ENCODE measurements at places on chromosomes 13 and 19.
A peak's percentile ranks its signal among the peaks of the same experiment; 100 is the strongest.

DNA sequence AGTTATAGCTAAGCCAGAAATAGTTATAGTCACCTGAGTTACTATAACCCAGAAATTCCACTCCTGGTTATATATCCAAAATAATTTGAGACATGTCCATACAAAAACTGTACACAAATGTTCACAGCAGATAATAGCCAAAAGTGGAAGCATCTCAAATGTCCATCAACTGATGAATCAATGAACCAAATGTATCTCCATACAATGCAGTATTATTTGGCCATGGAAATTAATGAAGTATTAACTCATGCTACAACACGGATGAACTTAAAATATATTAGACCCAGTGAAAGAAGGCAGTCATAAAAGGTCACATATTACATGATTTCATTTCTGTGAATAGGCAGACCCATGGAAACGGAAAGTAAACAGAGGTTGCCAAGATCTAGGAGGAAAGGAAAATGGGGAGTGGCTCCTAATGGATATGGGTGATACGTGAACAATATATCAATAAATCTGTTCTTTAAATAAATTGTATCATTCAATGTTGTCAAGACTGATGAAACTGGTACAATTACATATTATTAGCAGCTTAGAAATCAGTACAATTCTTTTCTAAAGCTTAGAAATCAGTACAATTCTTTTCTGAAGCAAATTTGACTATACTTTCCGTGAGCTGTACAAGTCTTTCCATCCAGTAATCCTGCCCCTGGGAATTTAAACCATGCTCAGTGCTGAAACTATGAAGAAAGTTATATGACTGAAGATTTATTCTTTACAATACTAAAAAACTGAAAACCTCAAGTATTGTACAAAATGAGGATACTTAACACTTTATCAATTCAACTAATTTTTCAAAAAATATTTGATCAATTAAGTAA is 47.0 kb upstream of the DIAPH3 start:
- DNase-seq, result no peak

DNA sequence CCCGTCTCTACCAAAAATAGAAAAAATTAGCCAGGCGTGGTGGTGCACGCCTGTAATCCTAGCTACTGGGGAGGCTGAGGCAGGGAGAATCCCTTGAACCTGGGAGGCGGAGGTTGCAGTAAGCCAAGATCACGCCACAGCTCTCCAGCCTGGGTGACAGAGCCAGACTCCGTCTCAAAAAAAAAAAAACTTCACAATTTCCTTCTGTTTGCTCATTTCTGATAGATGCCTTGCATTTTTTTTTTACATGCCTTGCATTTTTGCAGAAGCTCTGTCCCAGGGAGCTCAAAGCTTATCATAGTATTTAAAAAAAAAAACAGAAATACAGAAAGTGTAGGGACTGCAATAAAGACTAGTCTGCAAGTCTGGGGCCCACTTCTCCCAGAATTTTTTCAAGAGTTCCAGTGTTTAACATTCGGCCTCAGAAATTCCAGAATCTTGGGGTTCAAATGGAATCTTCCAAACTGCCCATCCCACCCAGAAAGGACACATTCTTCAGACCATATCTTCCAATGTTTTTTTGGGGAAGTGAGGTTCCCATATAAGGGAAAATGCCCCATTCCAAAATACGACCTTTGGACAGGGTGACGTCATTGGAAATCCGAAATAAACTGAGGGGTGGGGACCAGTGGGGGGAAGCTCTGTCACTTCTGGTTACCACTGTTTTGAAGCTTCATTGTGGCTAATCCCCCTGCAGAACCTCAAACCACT is 17.2 kb upstream of the RAB8A start:
- no peak for DNase-seq

DNA sequence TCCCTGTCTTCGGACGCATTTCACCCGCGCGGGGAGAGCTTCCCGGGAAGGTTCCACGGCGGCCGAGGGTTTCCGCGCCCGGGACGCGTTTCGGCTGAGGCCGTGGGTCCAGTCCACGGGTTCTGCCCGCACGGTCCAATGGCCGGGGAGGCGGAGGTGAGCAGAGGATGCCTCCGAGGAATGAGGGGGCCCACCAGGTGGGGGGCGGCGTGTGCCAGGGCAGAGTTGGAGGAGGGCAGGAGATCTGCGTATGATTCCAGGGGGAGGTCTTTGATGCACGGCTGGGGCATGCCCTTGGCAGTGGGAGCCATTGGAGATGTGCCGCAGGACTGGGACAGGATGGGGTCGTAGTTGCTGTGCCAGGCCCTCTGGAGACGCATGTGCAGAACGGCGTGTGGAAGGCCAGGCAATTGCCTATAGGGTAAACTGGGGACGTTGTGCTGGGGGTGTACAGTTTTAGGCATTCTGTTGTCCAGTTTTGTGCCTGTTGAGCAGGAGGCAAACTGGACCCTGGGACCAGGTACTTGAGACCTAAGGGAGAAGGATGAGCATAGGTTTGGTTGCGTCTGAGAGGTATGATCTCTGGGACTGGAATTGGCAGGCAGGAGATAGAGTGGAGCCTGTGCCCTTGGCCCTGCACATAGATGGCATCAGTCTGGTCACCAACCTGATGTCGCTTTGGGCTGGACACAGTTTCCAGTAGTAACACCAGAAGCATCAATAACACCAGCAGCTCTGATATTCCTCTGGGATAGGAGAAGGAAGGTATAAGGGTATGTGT is 751 bp downstream of the ZNF584 start:
- DNase-seq, result peak; percentile 48

GRCh38 chr13:26678796-26679195 is 81.8 kb downstream of the GPR12 start:
- no peak for DNase-seq

GRCh38 chr19:49642492-49643035 is 555 bp downstream of the SCAF1 start:
- DNase-seq, result peak; percentile 47

DNA sequence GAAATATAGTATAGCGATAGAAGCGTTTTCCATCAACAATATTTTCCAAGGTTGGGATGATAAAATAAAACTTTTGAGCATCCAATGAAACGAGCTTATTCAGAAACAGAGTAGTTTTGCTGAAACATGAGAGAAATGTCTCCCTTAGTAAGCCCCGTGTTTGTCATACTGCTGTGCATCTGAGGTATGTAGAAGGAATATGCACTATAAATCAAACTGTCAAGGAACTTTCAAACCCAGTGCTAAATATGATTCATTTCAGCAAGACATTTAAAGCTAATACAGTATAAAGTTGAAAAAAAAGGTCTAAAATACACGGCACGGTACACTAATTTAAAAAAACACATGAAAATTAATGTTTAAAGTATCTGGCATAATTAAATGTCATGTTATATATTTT is 546.2 kb downstream of the SLITRK5 start:
- no peak for DNase-seq

All from NCI-H82 (cell line).